Stimulated activated CD4-positive, alpha-beta T cell treated with anti-CD3 and anti-CD28 coated beads, Interleukin-1b, Interleukin-23, amount 100 ng/mL, for 1 hour (primary cell): ENCODE measurements at places on chromosomes 6 and 20.

DNA sequence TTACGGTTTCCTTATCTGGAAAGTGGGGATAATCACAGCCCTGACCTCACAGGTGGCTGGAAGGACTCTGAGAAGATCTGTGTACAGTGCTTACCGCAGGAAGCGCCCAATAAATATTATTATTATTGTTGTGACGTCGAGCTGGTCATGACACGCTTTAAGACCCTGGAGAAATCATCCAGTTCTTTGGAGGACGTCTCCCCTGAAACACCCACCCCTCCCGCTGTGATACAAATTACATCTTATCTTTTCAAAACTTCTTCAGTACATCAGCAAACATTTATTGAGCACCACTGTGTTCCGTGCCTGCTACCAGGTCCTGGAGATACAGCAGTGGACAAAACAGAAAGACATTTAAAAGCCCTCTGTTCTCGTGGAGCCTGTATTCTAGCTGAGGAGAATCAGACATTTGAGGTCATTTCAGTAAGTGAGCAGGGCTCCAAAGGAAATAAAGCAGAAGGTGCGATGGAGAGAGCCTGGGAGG lies 118.7 kb downstream of the CEBPB start:
- DNase-seq, result no peak

GRCh38 chr20:62405108-62405980 lies 1.7 kb downstream of the CABLES2 start:
- DNase-seq, result no peak

DNA sequence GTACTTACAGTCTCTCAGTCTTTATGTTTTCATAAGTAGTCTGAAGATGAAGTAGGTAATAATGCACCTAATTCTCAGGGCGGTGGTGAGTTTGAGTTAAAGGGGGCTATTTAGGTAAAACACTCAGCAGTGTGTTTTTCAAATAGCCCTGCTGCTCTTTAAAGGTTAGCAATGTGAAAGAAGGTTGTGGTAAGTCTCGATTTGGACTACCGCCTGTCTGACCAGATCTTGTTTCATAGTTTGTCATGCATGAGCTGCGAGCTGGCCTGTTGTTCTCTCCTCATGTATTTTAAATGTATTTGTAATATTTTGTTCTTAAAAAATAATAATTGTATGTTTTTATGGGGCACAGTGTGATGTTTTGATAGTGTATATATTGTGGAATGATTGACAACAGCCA lies 340.2 kb downstream of the DHX35 start:
- no peak for DNase-seq

GRCh38 chr6:7246401-7247178 lies 66.4 kb downstream of the SSR1 start:
- no peak for DNase-seq

- DNase-seq, result peak; percentile 97
Measured at GRCh38 chr6:151451950-151452749, at the start of gene RMND1. Gene RMND1, minus strand, starts transcription at chr6:151452126. Its CDS starts 6,315 bp downstream, at chr6:151445811.

DNA sequence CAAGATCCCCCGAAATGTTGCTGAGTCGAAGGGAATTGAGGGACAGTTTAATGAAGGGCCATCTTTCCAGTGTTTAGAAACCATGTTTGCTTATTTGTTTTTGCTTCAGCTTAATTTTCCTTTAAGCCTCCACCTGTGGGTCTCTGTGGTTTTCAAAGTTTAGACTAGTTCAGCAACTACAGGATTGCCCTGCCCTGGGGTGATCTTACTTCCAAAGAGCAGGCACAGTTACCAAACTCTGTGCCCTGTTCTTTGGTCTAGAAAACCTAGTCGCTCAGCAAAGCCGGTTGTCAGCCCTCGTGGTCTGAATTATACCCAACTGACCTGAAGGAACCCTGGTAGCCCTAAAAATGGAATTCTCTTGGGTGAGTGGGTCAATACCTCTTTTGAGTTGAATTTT lies 219.2 kb upstream of the GMDS start:
- DNase-seq, result no peak

GRCh38 chr20:19915111-19915798 lies 101.9 kb upstream of the NAA20 start:
- DNase-seq, result no peak

- no peak for DNase-seq
Measured at GRCh38 chr6:168221497-168222079, 98.0 kb downstream of the DACT2 start.

DNA sequence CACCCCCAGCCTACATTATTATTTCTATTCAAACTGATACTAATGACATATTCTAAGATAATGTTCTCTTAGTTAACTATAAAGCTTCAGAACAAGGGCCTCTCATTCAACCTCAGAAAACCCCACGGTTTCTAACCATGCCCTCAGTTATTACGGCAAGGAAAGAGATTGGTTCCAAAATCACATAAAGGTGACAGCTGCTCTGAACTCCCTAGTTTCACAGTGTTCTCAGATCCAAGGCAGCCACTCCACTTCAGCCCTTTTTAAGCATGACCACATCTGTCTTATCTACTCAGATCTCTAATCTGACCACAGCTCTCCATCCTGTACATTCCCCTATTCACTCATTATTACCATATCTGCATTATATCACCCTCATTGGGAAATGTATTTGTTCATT lies 98.8 kb upstream of the CEP85L start:
- DNase-seq, result no peak

DNA sequence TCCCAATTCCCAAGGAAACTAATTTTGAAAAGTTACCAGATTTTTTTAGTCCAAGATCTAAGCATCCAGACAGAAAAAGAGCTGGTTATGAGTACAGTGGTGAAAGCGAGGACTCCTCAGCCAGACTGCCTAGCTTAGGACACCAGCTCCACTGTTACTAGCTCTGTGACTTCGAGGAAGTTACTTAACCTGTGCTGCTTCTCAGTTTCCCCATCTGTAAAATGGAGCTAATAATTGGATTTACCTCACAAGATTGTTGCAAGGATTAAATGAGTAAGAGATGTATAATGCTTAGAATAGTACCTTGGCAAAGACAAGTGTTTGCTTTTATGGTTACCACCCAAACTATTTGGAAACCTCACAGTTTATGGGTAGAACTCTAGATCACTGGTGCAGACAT lies 1.1 kb downstream of the NT5DC1 start:
- DNase-seq, result no peak

- no peak for DNase-seq
Measured at GRCh38 chr6:169238766-169239165, 14.9 kb downstream of the THBS2 start.

GRCh38 chr6:63269470-63269869 lies 50.3 kb downstream of the LGSN start:
- DNase-seq, result no peak

DNA sequence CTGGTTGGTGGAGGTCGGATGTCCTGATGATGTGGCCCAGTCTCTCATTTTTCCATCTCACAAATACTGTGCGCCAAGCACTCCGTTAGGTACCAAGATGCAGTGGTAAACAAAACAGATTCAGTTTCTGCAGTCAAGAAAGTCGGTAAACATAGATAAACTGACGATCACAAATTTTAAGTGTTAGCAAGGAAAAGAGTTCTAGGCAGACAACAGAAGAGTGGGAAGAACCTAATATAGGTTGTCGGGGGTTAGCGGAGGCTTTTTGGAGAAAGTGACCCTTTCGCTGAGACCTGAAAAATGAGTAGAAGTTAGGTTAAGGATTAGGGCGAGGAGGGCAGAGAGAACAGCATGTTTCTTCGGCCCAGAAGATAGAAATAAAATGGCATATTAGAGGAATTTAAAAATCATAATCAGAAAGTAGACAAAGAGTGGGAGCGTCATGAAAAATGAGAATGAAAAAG lies 514 bp downstream of the ORC3 start:
- no peak for DNase-seq

- no peak for DNase-seq
Measured at GRCh38 chr6:67880939-67881705, 754.0 kb upstream of the ADGRB3 start.

DNA sequence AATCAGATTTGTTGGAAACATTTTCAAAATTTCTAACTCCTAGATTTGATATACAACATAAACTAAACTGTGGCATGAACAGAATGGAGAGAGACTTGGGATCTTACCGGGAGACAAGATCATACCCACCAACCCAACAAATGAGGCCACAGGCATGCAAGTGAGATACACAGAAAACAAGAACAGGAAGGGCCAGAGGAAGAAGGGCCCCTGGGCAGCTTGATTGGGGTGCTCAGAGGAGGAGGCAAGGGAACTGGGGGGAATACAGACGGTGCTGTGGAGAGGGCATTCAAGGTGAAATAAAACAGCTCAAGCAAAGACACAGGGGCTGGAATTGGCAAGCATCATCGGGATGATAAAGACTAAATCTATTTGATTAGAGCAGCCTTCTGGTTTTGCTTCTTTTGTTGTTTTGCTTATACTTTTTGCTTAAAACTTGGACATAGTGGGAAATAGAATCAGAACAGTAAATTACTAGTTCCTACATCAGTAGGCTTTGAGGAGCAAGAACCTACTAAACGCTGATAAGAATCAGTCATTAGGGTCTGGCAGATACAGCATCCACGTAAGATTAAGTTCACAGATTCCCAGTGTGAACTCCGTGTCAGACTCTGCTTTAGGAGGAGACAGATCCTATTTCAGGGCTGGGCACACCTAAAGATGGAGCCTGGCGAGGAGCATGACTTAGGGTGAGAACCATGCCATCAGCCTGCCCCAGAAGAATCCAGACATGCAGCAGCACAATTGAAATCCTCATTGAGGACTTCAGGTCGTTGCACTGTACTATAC lies 3.5 kb upstream of the RAMACL start:
- DNase-seq, result no peak

- no peak for DNase-seq
Measured at GRCh38 chr6:156544046-156544445, 233.1 kb upstream of the ARID1B start.

GRCh38 chr6:157753291-157753690 lies 69.8 kb upstream of the SNX9 start:
- no peak for DNase-seq

DNA sequence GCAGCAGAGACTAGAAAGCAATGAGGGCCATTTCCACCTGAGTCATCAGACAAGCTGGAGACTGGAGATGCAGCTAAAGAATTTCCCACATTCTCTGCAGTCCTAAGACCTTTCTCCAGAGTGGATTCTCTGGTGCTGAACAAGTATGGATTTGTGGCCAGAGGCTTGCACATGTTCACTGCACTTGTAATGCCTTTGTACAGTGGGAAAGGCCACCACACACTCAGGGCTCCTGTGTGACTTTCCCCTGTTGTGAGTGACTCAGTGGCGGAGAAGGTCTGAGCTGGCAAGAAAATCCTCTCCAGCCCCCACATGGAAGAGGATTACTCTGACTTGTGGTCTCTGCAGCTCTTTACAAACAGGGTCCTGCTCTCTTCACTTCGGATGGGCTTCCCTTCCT lies 192.3 kb downstream of the C6orf118 start:
- no peak for DNase-seq

- DNase-seq, result no peak
Measured at GRCh38 chr20:50101281-50101680, 11.7 kb downstream of the UBE2V1 start.

DNA sequence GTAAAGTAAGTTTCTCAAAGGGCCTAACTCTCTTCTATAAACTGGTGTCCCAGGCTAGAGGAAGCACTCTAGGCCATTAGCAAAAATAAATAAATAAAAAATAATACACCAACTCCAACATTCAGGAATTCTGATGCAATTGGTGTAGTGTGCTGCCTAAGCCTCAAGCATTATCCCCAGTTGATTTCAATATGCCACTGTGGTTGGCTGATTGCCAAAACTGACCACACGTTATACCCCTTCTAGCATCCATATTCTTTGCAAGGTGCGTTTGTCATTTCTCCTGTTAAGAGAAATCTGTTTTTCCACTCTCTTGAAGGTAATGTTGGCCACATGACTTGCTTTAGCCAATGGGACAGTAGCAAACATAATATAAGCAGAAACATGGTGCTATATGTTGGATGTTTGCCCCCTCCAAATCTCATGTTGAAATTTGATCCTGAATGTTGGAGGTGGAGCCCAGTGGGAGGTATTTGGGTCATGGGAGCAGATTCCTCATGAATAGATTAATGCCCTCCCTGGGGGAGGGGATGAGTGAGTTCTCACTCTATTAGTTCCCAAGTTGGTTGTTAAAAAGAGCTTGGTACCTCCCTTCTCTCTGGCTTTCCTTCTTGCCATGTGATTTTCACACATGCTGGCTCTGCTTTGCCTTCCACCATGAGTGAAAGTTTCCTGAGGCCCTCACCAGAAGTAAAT lies 71.9 kb upstream of the PLCB4 start:
- DNase-seq, result no peak

GRCh38 chr6:25991785-25992412 lies 29.3 kb downstream of the TRIM38 start:
- DNase-seq, result peak; percentile 6

DNA sequence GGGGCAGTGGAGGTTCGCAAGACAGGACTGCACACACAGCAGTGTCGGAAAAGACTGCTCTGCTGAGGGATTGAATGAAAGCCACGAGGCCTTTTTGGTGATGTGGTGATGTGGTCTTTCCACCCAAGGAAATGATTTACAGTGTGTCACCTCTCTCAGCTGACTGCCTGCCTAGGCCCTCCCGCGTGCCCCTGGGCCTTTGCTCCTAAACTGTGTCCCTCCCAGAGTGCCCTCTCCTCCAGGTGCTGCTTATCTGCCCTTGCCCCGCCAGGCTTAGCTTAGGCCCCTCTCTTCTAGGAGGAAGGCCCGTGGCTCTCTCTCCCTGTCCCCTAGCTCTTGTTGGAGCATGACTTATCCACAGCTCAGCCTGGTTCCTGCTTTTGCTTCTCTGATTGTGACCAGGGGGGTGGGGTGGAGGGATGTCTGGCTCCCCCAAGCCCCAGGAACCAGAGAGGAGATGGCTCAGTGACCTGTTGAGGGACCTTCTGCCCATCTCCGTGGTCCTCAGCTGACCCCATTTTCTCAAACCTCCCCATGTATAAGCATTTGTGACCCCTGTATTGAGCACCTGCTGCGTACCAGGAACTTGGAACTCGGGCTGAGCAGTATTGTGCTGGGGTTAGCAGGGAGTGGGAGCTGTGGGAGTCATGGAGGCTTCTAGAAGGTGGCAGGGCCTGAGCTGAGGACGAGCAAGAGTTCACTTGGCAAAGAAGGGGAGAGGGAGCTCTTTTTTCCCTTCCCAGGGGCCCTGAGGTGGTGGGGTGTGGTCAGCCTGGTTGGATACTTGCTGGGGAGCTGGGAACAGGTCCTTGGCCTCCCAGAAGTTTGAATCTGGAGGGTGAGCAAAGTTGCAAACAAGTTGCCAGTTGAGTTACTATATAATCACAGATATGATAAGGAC lies 2.2 kb downstream of the SRC start:
- DNase-seq, result no peak

DNA sequence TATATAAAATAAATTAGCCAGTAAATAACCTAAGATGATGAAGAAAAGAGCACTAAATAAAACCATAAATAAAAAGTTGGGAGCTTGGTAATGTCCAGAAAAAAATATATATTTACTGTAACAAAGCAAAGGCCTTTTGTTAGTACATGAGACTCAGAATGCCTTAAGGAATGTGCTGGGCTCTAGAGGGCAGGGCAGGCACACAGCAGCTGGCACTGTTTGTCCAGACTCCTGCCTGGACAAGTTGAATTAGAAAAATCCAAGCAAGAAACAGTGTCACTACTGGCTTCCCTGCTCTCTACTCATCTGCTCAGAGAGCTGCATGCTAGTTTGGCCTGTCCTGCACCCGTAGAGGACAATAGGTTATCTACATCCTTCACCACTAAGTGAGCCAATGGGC lies 8.8 kb downstream of the DEFB129 start:
- DNase-seq, result no peak
